Hindlimb muscle (tissue), 1 donor: ENCODE measurements at places on chromosomes 4 and X.

DNA sequence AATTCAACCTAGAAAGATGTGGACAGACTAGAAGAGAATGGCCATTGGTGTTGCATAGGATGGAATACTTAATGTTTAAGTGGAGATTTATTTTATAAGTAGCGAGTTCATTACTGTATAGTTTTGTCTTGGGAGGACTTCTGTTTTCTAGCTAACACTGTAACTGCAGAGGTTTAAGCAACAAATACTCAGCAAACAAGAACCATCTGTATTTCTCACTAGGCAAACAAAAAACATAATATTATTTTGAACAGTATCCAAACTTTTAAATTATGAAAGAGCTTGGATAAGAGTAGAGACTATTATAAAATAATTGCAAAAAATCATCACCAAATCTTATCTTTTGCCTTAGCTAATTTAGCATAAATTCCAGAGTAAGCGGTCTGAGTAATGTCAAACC, 121.1 kb downstream of the GLRA3 start:
- DNase-seq, result no peak

DNA sequence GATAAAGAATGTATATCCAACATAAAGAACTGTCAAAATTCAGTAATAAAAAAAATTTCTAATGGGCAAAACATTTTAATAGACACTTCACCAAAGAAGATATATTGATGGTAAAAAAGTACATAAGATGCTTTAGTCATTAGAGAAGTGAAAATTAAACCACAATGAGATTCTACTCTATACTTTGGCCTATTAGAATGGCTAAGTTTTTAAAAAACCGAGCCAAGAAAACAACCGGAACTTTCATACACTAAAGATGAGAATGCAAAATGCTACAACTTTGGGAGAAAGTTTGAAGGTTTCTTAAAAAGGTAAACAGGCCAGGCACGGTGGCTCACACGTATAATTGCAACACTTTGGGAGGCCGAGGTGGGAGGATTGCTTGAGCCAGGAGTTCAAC, 20.8 kb downstream of the CNOT6L start:
- DNase-seq, result no peak

- no peak for DNase-seq
Observed at GRCh38 chrX:40818236-40818635, 82.9 kb upstream of the MED14 start.

GRCh38 chr4:26577066-26577465, 6.8 kb upstream of the TBC1D19 start:
- no peak for DNase-seq

DNA sequence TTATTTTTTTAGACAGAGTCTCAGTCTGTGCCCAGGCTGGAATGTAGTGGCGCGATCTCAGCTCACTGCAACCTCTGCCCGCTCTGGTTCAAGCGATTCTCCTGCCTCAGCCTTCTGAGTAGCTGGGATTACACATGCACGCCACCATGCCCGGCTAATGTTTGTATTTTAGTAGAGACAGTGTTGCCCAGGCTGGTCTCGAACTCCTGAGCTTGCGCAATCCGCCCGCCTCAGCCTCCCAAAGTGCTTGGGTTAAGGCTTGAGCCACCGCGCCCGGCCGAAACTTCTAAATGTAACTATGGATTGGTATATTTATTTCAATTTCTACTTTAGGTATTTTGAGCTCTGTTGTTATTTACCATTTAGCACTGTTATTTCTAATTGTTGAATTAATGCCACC, 79.4 kb downstream of the FAM193A start:
- DNase-seq, result no peak

- DNase-seq, result no peak
Observed at GRCh38 chr4:139606579-139607501, 50.8 kb upstream of the SETD7 start.

DNA sequence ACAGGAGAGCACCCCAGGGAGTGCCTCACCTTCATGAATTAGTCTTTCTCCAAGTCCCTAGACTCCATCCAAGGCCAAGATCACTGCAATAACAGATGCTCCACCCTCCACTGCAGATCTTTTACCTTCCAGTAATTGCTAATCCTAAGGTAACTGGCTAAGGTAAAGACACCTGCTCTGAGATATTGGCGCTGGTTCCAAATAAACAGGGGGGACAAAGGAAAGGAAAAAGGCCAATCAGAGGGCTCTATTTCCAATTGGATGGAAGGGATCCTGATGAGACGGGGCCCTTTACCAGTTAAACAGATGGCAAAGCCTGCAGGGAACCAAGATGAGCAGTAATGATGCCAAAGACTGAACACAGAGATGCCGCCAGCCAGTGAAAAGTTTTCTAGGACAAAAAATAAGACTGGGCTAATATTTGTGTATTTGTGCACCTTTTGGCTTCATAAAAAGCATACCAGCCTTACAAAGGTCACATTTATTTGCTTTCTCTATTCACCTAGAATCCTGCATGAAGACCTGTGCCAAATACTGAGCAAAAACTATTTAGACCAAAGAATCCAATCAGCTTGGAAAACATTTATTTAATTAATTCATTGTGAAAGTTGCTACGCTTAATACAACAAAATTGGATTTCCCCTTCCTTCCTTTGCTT, 148.5 kb downstream of the PPP3CA start:
- no peak for DNase-seq

DNA sequence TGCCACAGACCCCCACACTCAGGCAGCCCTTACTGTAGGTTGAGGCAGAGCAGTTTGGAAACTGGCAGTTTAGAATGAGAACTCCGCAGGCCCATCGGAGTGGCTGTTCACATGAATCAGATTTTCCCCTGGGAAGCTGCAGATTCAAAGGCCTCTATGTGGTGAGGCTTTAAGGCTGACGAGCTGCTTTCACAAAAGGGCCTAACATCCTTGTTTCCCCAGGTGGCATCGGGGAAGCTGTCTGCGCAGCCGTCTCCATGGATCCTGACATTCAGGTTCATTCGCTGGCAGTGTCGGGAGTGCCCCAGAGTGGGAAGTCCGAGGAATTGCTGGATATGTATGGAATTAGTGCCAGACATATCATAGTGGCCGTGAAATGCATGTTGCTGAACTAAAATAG, 33.7 kb downstream of the TKTL1 start:
- DNase-seq, result no peak

GRCh38 chr4:13558881-13559280, 14.6 kb upstream of the NKX3-2 start:
- no peak for DNase-seq
